ENCODE measurements at places on chromosomes 5 and 9.
A peak's percentile ranks its signal among the peaks of the same experiment; 100 is the strongest.

DNA sequence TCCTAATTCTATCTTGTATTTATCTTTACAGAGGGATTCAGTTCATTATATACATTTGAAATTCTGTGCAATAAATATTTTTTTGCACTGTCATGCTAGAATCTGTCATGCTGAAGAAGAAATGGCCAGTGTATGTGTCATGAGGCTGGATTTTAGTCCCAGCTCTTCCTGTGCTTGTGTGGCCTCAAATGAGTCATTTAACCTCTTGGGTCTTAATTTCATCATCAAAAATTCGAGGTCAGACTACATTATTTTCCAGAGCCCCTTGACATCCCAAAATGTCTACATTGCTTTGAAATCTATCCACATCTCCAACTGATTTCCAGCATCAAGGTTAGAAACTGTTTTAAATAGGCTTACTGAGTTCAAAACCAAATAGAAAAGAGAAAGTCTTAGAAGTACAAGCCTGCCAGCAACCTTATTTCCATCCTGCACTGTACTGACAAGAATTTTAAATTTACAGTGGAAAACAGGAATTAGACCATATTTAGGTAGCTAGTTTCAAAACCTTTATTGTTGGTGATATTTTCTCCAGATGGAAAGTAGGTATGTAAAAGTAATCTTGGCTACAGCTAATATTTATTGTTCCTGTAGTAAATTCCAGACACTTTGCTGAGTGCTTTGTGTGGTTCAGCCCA is 96.7 kb upstream of the MAMDC2 start:
- no peak for DNase-seq
- H3K27me3 ChIP-seq: peaks cover 9% of the 10 kb centered on the region
- H3K4me1 ChIP-seq: no peaks in the 10 kb centered on the region
- no peak overlapping the region for H3K27ac ChIP-seq
- no peak overlapping the region for H3K4me3 ChIP-seq
- no peaks in the 10 kb centered on the region for H3K36me3 ChIP-seq

DNA sequence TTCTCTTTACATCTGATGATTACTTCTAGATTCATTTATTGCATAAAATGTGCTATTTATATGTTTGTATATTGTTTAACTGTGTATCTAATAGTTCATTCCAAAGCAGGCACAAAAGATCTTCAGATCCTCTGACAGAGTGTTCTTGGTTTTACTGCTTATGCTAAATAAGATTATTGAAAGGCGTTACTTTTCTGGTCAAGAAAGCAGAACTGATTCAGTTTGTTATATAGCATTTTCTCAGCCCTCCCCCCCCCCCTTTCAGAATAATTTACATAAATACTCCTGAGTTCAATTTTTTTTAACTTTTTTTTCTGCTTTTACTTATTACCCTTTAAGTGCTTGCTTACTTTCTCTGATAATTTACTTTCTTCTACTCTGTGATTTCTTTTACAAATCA is 15.4 kb downstream of the CDC42SE2 start:
- peaks cover 91% of the 10 kb centered on the region for H3K4me1 ChIP-seq
- DNase-seq: no peak
- peak overlapping the region; percentile 47 for H3K4me3 ChIP-seq
- peaks cover 58% of the 10 kb centered on the region for H3K36me3 ChIP-seq
- H3K27me3 ChIP-seq: no peaks in the 10 kb centered on the region
- H3K27ac ChIP-seq: peak overlapping the region; percentile 87

DNA sequence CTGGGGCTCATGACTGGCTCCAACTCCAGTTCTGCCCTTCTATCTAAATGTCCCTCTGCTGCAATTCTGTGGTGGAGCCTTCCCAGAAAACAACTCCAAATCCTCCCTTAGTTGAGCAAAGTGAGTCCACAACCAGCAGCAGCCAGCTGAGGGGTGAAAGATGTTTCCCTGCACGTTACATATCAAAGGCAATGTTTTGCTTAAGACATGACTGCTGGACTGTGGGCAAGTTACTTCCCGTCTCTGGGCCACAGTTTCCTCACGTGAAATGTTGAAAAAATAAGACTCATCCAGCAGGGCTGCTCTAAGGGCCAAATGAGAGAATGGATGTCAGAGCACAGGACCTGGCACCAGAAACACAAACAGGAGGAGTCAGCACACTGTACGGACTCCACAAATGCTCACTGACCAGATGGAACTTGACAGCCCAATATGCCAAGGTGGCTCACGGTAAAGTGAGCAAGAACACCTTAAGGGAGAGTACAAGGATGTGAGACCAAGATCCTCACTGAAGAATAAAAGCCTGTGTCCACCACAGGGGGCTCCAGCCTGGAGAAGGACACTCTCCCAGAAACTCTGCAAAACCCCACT is 138.4 kb upstream of the ABCA1 start:
- no peaks in the 10 kb centered on the region for H3K36me3 ChIP-seq
- H3K27me3 ChIP-seq: no peaks in the 10 kb centered on the region
- DNase-seq: no peak
- H3K4me1 ChIP-seq: peaks cover 6% of the 10 kb centered on the region
- H3K4me3 ChIP-seq: no peak overlapping the region

GRCh38 chr9:89448381-89448780 is 49.5 kb downstream of the SEMA4D start:
- H3K27ac ChIP-seq: peak overlapping the region; percentile 62
- peaks cover 90% of the 10 kb centered on the region for H3K4me1 ChIP-seq

DNA sequence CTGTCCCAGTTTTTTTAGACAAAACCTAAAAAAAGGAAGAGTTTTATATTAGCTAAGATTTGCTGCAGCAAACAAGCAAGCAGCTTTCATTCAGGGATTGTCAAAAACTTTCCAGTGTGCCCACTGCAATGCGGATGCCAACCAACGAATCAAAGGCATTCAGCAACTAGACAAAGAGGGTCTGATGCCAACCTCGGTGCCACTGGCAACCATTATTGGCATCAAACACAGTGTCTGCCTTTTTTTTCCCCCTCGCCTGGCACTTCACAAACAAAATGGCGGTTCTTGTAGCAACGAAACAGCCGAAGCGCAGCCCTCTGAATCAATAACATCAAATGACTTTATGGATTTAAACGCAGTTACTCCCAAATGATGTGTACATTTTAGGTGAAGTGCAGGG is 10.4 kb downstream of the NFIB start:
- DNase-seq: no peak
- H3K36me3 ChIP-seq: no peaks in the 10 kb centered on the region
- H3K27ac ChIP-seq: no peak overlapping the region
- H3K4me1 ChIP-seq: no peaks in the 10 kb centered on the region
- peaks cover 33% of the 10 kb centered on the region for H3K27me3 ChIP-seq

GRCh38 chr5:2902186-2902585 is 150.7 kb upstream of the IRX2 start:
- H3K36me3 ChIP-seq: no peaks in the 10 kb centered on the region
- no peak overlapping the region for H3K4me3 ChIP-seq
- DNase-seq: no peak
- H3K27ac ChIP-seq: no peak overlapping the region
- H3K27me3 ChIP-seq: no peaks in the 10 kb centered on the region
- H3K4me1 ChIP-seq: no peaks in the 10 kb centered on the region

DNA sequence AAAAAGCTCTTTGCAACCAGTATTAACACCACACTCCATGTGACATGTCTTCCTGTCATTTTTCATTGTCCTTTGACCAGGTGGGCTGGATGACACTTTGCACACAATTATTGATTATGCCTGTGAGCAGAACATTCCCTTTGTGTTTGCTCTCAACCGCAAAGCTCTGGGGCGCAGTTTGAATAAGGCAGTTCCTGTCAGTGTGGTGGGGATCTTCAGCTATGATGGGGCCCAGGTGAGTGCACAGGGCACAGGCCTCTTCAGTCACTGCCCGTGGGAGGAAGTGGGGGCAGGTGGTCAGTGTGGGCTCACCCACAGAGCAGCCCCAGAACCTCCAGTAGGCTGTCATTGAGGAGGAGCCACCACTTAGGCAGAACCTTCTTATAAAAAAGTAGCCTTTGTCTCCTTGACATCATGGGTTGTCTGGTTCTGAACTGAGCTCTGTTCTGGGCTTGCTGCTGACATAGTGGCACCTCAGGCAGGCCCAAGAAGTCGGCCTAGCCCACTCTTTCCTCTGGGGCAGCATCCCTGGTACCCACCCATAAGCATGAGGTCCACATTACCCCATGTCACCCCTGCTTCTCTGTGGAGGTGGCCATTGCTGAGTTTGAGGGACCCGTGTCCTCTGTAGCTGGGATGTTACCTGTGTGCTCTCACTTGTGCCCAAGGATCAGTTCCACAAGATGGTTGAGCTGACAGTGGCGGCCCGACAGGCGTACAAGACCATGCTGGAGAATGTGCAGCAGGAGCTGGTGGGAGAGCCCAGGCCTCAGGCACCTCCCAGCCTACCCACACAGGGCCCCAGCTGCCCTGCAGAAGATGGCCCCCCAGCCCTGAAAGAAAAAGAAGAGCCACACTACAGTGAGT is 39.3 kb downstream of the SECISBP2 start:
- H3K36me3 ChIP-seq: peaks cover 76% of the 10 kb centered on the region
- DNase-seq: no peak
- peak overlapping the region; percentile 19 for H3K27ac ChIP-seq
- H3K4me1 ChIP-seq: peaks cover 37% of the 10 kb centered on the region

DNA sequence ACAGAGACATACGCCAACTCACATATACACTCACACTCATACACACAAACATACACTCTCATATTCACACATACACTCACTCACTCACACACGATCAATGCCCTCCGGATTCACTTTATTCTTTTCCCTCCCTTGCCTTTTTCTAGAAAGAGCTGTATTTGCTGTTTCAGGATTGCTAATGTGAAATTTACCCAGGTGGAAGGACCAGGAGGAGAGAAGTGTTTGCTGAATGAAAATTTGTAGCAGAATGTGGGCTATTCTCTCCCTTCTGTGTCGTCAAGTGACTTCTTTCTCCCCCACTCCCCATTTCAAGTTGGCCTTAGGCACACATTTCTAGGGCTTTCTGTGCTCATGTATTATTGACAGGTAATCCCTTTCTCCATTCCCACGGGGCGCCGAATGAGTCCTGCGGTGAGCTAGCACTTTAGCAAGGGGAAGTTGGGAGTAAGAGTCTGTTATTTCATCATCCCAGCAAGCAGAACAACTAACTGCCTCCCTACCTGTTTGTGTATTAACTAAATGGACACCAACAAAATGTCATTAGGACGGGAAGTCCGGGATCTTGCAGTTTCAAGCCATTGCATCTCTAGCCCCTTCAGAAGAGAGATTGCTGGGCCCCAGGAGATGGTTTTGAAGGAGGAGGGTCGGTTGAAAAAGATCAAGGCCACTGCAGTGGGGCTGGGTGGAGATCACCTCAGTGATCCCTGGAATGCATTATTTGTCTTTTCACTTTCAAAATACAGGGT is 97.1 kb upstream of the TAF11L2 start:
- no peak overlapping the region for H3K27ac ChIP-seq
- no peak for DNase-seq
- no peak overlapping the region for H3K4me3 ChIP-seq
- no peaks in the 10 kb centered on the region for H3K36me3 ChIP-seq
- H3K4me1 ChIP-seq: no peaks in the 10 kb centered on the region

All from activated CD4-positive, alpha-beta memory T cell treated with anti-CD3 and anti-CD28 coated beads, Interleukin-2, amount 10 ng/mL, durations not matched to agents 7 days and 5 days (primary cell).